RPMI7951 (cell line): ENCODE measurements at places on chromosomes 11 and 22. TPM values are rescaled to one million over a fixed set of nuclear protein-coding genes. Genes with fewer than 3 reads are reported as not detected.

The C11orf16 gene
- not detected in 2 replicates for total RNA-seq

DNA sequence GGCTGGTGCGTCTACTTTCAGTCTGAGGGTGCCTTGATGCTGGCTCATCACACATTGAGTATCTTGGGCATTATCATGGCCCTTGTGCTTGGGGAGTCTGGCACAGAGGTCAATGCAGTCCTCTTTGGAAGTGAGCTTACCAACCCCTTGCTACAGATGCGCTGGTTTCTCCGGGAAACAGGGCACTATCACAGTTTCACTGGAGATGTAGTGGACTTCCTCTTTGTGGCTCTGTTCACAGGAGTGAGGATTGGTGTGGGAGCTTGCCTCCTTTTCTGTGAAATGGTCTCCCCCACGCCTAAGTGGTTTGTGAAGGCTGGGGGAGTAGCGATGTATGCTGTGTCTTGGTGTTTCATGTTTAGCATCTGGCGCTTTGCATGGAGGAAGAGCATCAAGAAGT is 4.9 kb downstream of the TLCD5 start:
- DNase-seq = no peak

GRCh38 chr11:9789910-9790309 is 126.0 kb downstream of the SWAP70 start:
- no peak for DNase-seq

GRCh38 chr11:72223615-72224563 is 678 bp upstream of the INPPL1 start:
- peak; percentile 70 for DNase-seq

The SCO2 gene
- total RNA-seq = 5.0 and 9.2 TPM in 2 replicates

GRCh38 chr11:95968585-95968984 is 44.7 kb upstream of the MTMR2 start:
- DNase-seq = peak; percentile 12

GRCh38 chr11:128226106-128226716 is 361.1 kb downstream of the ETS1 start:
- DNase-seq = no peak

- DNase-seq = no peak
Observed at GRCh38 chr11:68798221-68798813, 43.4 kb downstream of the CPT1A start.
